Pulmonary artery endothelial cell (primary cell): ENCODE measurements at places on chromosomes 13 and 19. TPM values are rescaled to one million over a fixed set of nuclear protein-coding genes. Genes with fewer than 3 reads are reported as not detected.
A peak's percentile ranks its signal among the peaks of the same experiment; 100 is the strongest.

Gene RAB3A
- total RNA-seq, result 0.99 TPM in 2 replicates

Gene SIGLEC6
- total RNA-seq, result not detected in 2 replicates

Gene TECR
- 27.3 and 28.7 TPM in 2 replicates for total RNA-seq

Gene BRD4
- 10.0 and 12.3 TPM in 2 replicates for total RNA-seq

GRCh38 chr13:44306371-44307192 lies 67.0 kb upstream of the SERP2 start:
- DNase-seq, result peak; percentile 97

DNA sequence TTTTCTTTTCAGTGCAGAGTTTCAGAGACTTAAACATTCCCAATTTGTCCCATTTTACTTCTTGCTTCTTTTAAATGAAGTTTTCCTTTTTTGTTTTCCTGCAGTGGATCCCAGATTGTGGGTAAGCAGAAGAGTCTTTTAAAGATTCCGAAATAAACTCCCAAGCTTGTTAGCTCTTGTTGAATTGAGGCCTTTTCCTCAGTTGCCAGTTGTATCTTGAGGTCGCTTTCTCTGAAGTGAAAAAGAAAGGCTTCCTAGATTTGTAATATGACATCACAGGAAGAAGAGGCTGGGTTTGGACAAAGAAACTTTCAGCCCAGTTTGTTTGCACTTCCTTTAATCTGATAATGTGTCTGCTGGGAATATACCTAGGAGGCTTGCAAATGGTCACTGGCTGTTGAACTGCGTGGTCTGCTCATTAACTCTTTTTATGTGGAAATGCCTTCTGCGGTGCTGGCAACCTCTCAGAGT lies at the start of gene LPAR6:
Gene LPAR6 (minus strand): TSS at position 233 of the 471 bp plus-strand sequence. CDS start 690 bp downstream, outside the sequence.
- peak; percentile 73 for DNase-seq

- no peak for DNase-seq
Measured at GRCh38 chr19:12641456-12641855, 25.1 kb downstream of the MAN2B1 start.

DNA sequence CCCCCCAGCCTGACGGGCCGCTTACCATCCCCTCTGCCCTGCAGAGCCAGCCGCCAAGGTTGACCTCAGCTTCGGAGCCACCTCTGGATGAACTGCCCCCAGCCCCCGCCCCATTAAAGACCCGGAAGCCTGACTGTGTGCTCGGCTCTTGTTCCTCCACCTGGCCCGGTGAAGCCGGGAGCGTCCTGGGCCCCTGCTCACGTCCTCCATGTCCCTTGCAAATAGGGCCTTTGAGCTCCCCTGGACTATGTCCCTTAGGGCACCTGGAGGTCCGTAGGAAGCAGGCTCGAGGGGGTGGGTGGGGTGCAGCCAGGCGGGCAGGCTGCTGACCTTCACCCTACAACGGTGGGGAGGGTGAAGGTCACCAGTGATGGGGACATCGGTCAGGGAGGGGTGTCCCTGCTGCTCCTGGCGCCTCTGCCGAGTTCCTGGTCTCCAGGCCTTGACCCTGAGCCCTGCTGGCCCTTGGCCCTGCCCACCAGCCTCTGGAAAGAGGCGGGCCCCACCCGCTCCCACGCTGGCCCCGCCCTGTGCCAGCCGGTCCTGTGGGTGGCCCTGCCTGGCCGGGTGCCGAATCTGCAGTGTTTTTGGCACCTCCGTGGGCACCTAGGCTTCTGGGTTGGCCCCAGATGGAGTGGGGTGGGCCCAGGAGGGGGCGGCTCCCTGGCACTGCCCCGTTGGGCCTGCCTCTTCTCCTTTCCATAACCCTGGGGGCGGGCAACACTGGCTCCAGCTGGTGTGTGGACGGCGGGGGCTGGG lies 3.3 kb downstream of the ATP5F1D start:
- DNase-seq, result no peak
